ENCODE measurements at places on chromosomes 3 and 15.

DNA sequence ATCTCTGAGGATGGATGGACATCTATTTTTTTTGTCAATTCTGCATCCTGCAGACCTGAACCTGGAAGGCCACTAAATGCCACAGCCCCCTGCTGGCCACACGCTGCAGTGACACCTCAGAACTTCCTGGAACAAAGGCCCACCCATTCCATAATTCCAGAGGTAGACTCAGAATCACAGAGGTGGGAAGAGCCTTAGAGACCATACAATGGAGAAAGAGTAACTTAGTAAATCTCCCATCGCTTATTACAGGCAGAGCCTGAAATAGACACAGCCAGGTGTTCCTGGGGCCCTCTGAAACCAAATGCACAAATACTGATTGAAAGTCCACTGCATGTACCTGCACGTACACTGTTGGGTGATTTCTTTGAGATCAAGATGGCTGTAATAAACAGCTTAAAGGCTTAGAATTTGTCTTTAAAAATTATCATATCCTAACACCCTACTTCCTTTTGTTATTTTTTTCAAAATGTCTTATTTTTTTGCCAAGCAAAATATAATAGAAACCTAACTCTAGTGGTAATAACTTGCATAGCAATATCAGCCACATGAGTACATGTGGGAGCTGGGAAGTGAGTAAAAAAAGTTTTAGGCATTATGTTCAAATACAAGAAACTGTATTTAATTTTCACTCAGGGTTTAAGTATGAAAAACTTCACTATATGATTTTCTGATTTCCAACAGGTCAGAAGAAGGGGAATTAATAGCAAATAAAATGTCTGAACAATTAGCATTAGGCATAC, 62.7 kb downstream of the EOMES start:
- DNase-seq, result peak; percentile 29

DNA sequence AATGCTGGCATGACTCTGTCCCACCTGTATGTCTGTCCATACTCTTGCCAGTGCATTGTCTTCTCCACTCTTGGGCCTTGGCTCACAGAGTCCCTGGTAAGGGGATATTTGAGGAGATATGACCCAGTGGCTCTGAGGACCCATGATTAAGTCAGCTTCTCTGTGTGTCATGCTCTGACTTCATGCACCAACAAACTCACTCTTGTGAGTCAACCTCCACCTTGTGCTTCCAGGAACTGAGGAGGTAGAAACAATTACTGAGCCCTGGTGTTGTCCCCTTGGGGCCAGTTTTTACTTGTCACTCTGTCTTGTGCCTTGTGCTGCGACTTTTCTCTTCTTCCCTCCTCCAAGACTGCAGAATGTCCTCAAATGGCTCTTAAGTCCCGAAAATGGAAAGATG, 127.1 kb downstream of the ABHD5 start:
- no peak for DNase-seq

DNA sequence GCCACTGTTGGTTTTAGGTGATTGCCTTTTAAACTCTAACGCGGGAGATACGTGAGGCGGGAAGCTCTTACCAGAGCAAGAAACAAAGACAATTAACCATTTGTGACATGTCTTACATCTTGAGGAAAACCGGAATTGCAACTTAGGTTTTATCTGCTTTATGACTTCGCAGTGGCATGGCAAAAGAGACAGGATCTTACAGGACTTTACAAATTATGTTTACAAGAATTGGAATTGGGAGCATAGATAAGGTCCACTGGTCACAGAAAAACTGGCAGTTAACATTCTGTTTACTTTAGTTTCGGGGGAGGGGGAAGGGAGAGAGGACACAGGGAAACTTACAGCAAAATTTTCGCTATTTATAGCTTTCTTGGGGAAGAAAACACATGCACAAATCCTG, 1119.6 kb downstream of the ZPLD1 start:
- DNase-seq, result no peak

GRCh38 chr3:72702390-72702789, 145.9 kb downstream of the SHQ1 start:
- DNase-seq, result no peak

DNA sequence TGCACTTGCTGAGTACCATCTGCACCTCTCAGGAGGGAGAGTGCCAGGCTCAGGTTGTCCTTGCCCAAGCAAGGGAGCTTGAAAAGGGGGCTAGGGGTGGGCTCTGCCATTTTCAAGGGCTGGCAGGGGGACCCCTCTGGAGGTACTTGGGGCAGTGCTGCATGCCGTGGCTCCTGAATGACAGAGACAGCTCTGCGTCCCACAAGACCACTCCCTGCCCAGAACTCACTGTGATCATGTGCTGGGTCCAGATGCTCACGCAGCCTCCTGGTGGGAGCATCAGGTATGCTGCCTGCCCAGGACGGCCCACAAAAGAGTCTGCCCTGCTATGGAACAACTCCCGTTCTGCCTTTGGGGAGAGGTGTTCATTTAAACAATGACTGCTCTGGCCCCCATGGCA, 165.2 kb downstream of the GOLGA6L4 start:
- no peak for DNase-seq

- DNase-seq, result peak; percentile 85
Observed at GRCh38 chr3:14791343-14791945, 27.3 kb upstream of the FGD5 start.

DNA sequence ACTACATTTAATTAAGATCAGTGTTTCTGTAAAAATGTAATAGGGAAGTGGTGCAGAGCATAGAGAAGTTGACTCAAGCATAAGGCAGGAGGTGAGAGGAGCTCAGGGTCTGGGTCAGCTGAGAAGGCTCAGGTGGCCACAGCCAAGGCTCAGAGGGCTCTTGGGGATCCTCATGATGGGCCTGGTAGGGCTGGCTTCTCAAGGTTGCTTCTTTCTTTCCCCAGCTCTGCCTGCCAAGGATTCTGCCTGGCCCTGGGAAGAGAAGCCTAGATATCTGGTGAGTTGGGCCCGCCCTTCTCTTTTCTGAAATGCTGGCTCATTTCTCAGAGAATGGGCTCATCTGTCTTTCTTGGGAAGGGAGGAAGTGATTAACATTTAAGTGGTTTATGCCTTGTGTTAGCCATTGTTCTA, 6.5 kb downstream of the ZNF589 start:
- DNase-seq, result no peak

DNA sequence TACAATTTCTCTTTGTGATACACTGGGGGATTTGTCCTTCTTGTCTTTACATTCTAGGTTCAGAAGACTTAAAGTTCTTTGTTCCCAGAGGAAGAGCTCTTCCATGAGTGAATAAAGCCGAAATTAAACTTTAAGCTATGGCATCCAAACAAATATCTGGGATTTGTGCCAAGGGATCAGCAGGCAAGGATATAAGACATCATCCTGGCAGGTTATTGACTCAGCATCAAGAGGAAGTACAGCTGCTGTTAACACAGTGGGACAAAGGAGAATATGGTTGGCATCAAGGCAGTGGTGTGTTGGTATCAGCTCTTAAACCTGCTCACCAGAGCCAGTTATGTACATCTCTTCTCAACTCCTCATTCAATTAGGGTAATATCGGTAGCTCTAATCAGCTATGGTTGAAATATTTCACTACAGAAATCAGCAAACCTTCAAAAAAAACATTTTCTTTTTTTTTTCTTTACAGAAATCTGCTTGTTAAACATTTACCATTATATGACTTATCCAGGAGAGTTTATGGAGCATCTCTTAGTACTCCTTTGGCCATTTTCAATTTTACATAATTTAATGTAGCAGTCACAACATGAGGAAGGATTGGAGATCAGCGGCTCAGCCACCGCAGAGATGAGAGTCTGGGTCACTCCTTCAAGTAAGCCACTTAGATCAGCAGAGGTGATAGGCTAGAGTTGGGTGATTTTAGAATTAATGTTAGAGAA, 1198.6 kb upstream of the EPHA6 start:
- DNase-seq, result no peak

DNA sequence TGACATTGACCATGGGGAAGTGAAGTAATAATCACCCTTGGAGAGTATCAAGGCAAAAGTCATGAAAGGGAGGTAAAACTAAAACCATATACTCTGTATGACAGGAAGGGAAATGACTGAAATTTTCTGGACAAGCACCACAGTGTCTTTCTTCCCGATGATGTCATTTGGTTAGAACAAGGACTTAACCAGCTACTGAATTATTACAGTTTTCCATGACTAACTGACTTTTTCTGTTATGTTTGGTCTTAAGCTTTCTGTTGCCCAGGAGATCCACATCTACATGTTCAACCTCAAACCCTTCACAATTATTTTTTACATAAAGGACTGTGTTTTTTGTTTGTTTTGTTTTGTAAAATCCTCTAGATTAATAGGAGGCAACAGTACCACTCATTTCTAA, 191.9 kb upstream of the IL12A start:
- no peak for DNase-seq

DNA sequence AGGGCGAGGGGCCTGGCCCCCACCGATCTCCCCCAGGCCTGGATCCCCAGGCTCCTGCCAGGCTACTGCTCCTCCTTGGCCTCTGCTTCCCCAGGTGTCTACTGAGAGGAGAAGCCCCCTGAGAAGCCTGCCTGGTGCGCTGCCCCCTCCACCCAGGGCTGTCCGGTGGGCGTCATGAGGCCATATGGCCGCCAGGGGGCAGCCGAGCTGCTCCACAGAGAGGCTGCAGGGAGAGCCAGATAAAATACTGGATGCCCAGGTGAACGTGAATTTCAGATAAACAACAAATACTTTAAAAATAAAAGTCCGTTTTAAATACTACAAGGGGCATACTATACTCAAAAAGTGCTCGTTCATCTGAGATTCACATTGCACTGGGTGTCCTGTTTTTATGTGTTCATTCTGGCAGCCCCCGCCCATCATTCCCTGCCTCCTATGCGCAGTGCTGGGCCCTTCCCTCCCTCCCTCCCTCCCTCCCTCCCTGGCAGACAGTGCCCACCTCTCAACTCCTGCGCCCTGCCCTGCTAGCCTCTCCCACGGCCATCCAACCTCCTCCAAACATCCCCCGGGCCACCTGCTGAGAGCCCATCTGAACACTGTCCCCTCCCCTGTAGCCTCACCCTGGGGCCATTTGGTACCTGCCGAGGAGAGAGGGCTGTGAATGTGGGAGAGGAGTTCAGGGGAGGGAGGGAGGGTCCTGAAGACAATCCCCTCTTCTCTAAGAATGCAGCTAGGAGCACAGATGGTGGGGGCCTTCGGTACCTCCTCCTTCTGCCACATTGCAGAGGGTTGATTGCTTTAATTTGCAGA, 29.6 kb downstream of the PSTPIP1 start:
- DNase-seq, result peak; percentile 81

DNA sequence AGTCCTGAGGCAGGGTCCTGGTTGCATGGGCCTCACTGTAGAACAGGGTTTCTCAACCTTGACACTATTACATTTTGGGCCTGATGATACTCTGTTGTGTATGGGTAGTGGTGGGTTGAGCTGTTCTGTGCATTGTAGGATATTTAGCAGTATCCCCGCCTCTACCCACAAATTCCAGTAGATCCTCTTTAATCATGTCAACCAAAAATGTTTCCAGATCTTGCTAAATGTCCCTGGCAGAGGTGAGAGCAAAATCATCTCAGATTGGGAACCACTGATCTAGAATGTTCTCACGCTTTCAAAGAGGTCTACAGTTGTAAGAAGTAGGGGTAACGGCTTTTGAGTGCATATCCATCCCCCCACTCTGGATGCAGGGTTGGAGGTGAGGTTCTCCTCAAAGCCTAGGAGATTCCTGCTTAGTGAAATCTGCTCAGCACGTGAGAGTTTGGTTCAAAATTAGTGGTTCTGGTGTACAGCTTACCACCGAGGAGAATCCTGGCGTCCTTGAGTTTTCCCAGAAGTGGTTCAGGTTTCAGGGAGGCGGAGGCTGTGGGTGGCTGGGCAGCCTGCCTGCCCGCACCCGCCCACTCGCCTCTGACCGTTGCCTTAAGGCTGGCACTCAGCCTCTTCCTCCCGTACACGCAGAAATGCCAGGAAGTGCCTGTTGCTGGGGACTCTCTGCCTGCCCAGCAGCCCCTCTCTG, 5.3 kb downstream of the ACVR2B start:
- no peak for DNase-seq

- DNase-seq, result no peak
Observed at GRCh38 chr3:62376454-62376720, 3.0 kb upstream of the FEZF2 start.

- peak; percentile 7 for DNase-seq
Observed at GRCh38 chr3:153927107-153927506, 194.1 kb upstream of the ARHGEF26 start.

GRCh38 chr3:160564949-160565441, 376 bp downstream of the KPNA4 start:
- DNase-seq, result peak; percentile 78

- DNase-seq, result no peak
Observed at GRCh38 chr3:56737006-56737405, 53.9 kb upstream of the TASOR start.

DNA sequence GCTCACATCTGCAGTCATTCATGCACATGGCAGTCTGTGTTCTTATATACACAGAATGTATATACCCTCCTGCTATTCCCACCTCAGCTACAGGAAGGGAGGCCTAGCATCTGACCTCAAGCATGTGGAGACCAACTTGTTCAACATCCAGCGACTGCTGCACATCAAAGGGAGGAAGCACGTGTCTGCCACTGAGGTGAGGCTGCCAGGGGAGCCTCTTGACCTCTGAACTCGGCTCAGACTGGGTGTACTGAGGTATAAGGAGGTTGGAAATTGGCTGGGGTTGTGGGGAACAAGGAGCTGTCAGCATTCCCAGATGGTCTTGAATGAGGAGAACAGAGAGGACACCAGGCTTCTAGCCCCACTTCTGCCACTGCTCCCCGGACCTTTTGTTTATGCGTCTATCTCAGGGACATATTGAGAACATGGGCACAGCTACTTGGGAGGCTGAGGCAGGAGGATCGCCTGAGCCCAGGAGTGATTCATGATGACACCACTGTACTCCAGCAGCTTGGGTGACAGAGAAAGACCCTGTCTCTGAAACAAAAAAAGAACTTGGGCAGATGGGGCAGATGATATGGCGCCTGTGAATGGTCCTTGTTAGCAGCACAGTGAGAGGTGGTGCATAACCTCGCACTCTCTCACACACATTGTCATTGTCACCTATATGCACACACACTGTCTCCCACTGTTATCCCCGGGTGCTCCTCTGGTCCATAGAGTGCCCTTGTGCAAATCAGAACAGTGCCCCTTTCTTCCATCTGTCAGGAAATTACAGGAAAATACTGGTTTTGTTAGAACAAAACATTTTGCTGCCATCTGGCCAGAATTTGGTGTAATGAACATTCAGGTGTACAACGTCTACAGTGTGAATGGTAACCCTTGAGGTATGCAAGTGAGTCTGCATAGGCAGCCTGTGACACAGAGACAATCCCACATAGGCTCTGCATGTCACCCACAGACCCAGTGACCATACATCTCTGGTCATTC, 5.4 kb downstream of the VILL start:
- DNase-seq, result no peak

- no peak for DNase-seq
Observed at GRCh38 chr3:45711931-45712330, 22.7 kb downstream of the SACM1L start.

DNA sequence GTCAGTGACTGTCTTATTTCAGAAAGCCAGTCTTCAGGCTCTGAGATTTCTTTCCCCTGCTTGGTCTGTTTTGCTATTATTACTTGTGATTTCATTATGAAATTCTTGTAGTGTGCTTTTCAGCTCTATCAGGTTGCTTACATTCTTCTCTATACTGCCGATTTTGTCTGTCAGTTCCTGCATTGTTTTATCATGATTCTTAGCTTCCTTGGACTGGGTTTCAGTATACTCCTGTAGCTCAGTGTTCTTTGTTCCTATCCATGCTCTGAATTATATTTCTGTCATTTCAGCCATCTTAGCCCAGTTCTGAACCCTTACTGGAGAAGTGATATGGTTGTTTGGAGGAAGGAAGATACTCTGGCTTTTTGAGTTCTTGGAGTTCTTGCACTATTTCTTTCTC, 40.5 kb downstream of the CEP63 start:
- no peak for DNase-seq
